Lung (tissue), 17 donors: ENCODE measurements at places on chromosomes 6 and 20. TPM values are rescaled to one million over a fixed set of nuclear protein-coding genes. Genes with fewer than 3 reads are reported as not detected.

The TMEM74B gene
- total RNA-seq, result 5.0 TPM

The HLA-DMA gene
- total RNA-seq, result 76.8 TPM

GRCh38 chr6:154410619-154411072 lies 54.0 kb upstream of the IPCEF1 start:
- no peaks in the 10 kb centered on the region for H3K27me3 ChIP-seq
- DNase-seq, result peak; percentile 76
- peak overlapping the region; percentile 81 for H3K27ac ChIP-seq
- peaks cover 34% of the 10 kb centered on the region for H3K4me1 ChIP-seq
- no peaks in the 10 kb centered on the region for H3K36me3 ChIP-seq

GRCh38 chr6:158958504-158959386 lies 41.3 kb downstream of the RSPH3 start:
- no peak for DNase-seq
- H3K4me1 ChIP-seq, result no peaks in the 10 kb centered on the region
- H3K27me3 ChIP-seq, result no peaks in the 10 kb centered on the region
- H3K4me3 ChIP-seq, result no peak overlapping the region

GRCh38 chr6:79167931-79168694 lies 66.4 kb downstream of the HMGN3 start:
- no peaks in the 10 kb centered on the region for H3K27me3 ChIP-seq
- no peak overlapping the region for H3K27ac ChIP-seq

DNA sequence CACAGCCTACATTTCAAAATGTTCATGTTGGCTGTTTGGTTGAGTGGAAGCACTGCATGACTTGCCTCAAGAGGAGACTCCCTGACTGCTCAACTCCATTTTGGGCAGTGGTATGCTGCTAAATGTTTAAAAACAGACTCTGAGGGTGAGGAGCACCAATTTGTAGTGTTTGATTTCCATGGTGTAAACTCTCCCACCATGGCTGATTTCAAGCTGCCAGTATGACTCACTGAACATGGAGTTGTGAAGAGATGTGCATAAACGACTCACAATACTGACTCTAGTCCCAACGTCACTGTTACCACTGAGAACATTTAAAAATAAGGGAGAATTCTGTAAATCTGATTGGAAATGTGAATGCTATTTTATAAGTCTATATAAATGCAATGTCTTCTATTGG lies 70.4 kb downstream of the BACH2 start:
- no peak for DNase-seq
- no peaks in the 10 kb centered on the region for H3K36me3 ChIP-seq
- no peaks in the 10 kb centered on the region for H3K4me1 ChIP-seq
- no peak overlapping the region for H3K27ac ChIP-seq
- H3K4me3 ChIP-seq, result no peak overlapping the region
- H3K27me3 ChIP-seq, result no peaks in the 10 kb centered on the region

GRCh38 chr6:9745476-9745875 lies 669.4 kb downstream of the TFAP2A start:
- no peak overlapping the region for H3K4me3 ChIP-seq
- no peaks in the 10 kb centered on the region for H3K4me1 ChIP-seq
- H3K27me3 ChIP-seq, result no peaks in the 10 kb centered on the region
